ENCODE measurements at places on chromosomes 4 and X.

DNA sequence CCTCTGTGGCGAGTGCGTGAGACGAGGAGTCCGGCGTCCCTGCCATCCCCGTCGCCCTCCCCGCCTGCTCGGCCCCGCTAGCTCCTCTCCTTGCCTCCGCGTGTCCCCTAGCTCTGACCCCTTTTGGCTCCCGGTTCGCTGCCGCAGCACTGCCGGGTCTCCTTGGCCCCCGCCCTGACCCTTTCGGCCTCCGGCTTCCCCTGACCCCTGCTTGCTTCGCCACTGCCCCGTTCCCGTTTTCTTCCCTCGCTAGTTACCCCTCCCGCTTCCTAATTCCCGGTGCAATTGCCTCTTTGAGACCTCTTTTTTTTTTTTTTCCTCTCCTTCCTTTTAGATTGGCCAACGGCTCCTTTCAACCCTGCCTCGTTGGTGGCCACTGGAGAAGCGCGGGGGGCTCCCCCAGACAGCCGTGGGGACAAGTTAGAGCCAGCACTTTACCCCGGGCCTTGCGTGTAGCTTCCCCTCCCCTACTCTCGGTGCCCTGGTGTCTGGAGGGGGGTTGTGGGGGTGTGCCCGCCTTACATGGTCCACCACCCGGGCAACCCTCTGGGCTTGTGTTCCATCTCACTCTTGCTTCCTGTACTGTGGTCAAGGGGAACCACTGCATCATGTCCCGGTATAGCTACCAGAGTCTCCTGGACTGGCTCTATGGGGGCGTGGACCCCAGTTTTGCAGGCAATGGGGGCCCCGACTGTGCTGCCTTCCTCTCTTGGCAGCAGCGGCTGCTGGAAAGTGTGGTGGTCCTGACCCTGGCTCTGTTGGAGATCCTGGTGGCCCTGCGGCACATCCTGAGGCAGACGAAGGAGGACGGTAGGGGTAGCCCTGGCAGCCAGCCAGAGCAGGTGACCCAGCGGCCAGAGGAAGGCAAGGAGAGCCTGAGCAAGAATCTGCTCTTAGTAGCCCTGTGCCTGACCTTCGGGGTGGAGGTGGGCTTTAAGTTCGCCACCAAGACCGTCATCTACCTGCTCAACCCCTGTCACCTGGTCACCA lies 548 bp downstream of the TMEM164 start:
- no peak for DNase-seq

GRCh38 chr4:77430847-77431246 lies 174.8 kb upstream of the CXCL13 start:
- DNase-seq = no peak

GRCh38 chrX:136529795-136530194 lies 2.2 kb upstream of the VGLL1 start:
- DNase-seq = no peak

DNA sequence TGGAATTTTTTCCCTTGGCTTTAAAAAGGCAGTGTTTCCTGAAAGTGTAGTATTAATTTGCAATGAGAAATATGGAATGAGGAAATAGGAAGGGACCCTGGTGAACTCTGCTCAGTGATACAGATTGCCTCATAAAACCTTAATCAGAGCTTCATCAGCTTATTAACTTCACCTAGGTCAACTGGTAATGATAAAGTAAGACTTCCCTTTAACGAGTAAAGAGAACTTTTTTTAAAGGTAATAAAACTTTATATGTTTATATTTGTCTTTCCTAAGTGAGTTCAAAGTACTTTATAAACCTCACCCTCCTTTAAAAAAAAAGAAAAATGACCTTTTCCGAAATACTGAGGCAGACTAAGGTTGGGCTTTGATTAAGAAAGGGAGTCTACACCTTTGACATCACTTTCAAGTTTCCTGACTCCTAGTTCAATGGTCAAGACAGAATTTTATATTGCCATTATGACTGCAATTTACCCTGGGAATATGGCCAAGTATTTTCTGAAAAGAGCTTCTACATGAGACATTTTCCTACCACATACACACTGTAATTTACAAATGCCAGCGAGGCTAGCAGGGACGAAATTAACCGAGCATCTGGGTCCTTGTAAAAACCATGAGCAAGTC lies 706.3 kb upstream of the TENM3 start:
- no peak for DNase-seq

- no peak for DNase-seq
These were observed 6.4 kb downstream of the FAM200B start for GRCh38 chr4:15688051-15688450.

DNA sequence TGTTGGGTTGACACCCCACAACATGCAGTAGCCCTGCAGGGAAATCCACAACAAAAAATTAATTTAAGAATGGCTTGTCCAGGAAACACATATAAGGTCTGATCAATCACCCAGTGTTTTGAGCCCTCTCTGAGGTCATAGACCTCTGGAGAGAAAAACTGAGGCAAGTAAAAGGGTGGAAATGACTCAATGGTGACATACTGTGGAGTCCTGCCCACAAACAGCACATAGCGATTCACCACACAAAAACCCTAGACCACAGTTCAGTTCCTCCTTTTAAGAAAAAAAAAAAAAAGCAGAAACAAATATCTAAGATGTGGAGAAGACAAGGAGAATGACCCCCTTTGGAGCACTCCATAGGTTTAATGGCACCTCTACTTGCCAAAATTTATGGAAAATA lies 2691.0 kb downstream of the PCDH7 start:
- peak; percentile 12 for DNase-seq

- DNase-seq = peak; percentile 26
These were observed 38.7 kb downstream of the SEC24B start for GRCh38 chr4:109472343-109472761.

GRCh38 chrX:16869393-16870094 lies 618 bp downstream of the RBBP7 start:
- DNase-seq = peak; percentile 48

DNA sequence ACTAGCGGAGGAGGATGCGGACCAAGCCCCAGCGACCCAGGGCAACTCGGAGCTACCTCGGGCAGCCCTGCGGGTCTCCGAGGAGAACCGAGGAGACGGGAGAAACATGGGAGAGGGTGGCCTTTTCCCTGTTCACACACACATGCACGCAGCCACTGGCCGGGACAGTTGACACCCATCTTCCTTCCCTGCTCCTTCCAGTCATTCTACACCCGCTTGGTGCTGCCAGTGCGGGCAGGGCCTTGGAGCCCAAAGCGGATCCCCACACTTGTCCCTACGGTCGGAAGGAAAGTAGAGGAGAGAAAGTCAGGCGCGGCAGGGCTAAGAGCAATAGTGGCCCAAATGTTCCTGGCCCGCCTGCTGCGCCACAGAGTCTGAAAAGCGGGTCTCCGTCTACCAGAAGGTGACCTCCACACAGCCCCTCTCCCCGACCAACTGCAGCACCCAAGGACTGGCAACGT lies 1.1 kb upstream of the PPP3CA start:
- DNase-seq = no peak

- DNase-seq = no peak
These were observed 18.7 kb upstream of the XPNPEP2 start for GRCh38 chrX:129719931-129720530.

DNA sequence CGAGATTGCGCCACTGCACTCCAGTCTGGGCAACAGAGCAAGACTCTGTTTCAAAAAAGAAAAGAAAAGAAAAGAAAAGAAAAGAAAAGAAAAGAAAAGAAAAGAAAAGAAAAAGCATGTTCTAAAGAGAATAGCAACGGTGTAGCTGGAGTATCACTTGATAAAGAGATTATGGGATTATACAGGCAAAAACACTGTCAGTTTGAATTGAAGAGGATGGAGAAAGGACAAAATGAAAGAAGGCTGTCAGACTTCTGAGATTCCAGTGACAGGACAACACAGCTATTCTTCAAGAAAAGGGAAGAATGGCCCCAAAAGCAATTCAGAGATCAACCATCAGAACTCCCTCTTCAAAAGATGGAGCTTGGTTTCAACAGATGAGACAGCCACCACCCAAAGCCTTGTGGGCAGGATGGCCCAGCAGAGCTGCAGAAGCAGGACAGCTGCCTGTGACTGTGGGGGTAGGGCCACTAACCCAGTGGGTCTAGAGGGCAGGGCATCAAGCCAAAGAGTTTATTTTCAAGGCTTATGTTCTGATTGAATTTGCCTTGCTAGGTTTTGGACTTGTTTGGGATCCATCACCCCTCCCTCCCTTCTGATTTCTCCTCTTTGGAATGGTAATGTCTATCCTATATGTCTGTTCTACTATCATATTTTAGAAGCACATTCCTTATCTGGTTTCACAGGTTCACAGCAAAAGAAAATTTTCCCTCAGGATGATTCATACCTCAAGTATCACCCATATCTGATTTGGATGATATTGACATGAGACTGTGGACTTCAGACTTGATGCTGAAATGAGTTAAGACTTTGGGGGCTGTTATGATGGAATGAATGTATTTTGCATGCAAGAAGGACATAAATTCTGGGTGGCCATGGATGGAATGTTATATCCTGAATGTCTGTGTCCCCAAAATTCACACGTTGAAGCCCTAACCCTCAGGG lies 17.5 kb downstream of the RFC1 start:
- DNase-seq = peak; percentile 30

DNA sequence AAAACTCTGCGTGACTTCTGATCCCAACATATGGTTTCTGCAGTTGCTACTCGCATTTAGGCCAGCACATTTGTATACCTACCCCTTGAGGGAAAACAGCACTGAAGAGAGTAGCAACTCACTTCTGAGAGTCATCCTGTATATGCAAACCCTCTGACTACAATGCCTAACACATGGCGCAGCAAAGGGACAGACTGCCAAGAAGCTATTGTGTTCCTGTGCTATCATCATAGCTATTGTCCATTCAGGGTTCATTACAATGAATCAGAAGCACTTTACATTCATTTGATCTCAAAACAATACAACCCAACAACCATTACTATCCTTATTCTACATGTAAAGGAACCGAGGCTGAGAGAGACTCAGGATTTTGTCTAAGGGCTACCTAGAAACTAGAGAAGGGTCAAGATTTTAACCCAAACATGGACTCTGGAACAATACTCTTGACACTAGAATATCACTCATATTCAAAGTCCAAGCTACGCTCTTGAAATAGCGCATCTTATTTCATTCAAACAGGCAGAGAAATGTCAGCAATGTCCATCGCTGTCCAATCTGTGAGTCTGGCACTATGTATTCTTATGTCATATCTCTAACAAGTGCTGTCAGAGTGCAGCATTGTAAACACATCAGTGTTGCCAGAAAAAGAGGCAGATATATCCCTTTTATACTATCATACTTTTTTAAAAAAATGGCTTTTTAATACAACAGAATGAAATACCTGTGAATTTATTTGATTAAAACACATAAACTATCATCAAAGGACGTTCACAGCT lies 173.6 kb downstream of the CORIN start:
- no peak for DNase-seq

- no peak for DNase-seq
These were observed 21.7 kb upstream of the MTM1 start for GRCh38 chrX:150546711-150547153.

GRCh38 chr4:164847016-164847415 lies 30.0 kb upstream of the APELA start:
- DNase-seq = no peak

- no peak for DNase-seq
These were observed 92.5 kb upstream of the ZFP42 start for GRCh38 chr4:187903106-187903505.

DNA sequence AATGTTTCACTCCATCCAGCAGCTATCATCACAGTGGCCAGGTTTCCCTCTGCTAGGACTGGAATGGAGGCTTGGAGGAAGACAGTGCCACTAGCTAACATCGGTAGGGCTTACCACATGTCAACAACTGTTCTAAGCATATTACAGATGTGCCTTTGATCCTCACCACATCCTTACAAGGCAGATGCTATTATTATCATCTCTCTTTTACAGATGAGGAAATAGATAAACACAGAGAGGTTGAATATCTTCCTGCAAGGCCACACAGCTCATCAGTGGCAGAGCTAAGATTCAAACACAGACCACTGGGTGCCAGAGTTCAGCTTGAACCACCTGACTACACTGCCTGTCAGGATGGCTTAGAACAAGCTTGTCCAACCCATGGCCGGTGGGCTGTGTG lies 47.4 kb downstream of the MAMLD1 start:
- peak; percentile 35 for DNase-seq

GRCh38 chr4:128565054-128565453 lies 244.4 kb upstream of the JADE1 start:
- DNase-seq = no peak

GRCh38 chr4:47373174-47373573 lies 90.3 kb downstream of the COMMD8 start:
- DNase-seq = no peak

GRCh38 chrX:39688576-39689375 lies 409.0 kb downstream of the BCOR start:
- no peak for DNase-seq

DNA sequence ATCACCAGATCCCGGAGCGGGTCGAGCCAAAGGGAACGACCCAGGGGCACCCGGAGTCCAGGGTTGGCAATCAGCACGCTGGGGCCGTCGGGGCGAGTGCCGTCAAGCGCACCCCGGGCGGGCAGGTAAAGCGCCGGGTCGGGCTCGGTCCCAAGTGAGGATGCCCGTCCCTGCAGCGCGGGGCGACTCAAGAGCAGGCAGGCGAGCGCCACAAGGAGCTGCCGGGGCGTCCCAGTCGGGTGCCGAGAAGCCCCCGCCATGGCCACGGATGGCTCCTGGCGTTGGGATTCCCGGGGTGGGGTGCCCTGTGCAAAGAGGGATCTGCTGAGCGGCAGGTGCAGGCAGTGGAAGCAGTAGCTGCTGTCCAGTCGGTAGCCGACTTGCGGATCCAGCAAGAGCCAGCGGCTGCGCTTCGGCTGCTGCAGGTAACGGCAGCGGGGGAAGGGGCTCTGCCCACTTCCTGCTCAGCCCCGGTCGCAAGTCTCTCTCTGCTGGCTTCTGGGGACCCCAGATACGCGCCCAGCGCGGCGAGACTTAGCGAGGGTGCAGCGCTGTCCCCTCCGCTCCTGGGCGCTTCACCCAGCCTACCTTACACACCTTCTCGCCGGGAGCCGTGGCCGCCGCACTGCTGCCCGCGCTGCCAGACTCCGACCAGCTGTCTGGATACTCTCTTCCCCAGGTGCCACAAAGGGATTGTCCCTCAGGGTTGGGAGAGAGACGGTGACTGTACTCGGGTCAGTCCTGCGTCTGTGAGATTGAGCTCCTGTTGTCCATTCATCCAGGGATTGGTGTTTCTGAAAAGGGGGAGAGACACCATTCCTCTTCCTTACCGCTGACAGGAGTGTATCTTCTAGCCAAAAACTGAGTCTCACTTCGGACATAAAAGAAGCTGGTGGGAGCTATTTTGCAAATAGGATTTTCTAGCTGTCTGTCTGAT lies at the start of gene FREM3:
FREM3 (minus strand) TSS at position 260 of the 937 bp plus-strand sequence; CDS start at position 260, 0 bp downstream.
- no peak for DNase-seq

DNA sequence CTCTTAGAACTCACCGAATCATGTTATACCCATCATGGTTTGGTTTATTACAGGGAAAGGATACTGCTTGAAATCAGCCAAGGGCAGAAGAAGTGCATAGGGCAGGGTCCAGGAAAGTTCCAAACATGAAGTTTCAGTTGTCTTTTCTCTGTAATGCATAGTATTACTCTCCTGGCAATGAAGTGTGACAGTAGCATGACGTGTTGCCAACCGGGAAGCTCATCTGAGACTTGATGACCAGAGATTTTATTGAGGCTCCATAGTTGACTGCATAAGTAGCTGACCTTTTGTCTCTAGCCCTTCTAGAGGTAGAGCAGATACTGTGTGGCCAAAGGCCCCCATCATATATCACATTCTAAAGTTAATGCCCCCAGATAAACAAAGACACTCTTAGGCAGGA lies 72.1 kb downstream of the BEND4 start:
- DNase-seq = no peak
